NCI-H1436 treated with DMSO at 0.1 percent for 48 hours (cell line): ENCODE measurements at places on chromosomes 7 and 10.

DNA sequence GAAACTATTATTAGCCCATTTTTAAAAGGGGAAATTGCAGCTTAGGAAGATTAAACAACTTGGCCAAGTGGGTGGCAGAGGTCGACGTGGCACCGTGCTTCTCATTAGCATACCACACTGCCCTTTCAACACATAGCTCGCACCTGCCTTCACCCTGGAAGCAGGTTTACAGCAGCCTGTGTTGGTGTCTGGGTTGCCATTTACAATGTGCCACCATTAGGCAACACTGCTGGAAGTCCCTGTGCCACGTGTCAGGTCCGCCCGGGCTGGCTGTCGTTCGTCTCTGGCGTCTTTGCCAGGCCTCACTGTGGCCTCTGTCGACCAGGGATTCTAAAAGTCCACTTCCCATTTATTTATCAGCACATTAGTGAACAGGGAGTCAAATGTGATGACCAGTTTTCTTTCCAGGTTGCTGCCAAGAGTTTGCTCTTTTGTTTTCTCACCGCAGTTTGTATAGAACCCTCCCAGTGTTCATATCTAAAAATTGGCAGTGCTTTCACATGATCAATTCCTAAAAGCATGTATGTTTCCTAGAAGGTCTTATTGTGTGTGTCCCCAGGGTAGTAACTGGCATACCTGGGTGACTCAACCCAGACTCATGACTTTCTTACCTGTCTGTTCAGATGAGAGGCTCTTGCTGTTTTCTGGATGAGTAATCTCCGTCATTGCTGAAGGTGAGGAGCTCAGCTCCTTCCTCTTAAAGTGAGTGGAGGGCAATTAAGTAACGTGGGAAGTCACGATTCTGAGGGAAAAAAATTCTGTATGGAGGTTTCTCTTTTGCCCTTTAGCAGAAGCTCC lies 9.2 kb downstream of the INSIG1 start:
- no peak for DNase-seq

GRCh38 chr7:20697351-20697750 lies 81.9 kb downstream of the ABCB5 start:
- no peak for DNase-seq

DNA sequence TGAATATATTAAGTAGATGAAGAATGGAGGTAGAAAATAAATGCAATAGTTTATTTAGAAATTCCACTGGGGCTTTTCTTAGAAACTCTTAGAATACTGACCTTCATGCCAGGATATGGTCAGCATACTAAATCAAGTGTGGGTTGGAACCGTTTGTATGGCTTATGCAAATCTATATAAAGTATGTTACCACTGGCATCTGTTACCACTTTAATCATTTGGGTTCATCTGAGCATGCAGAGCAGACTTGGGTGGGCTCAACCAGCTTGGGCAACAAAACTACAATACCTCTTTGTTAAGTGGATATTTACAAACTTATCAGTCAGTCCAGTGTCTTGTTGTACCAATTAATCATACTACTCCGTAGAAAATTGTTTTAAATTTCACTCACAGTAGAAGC lies 125.8 kb downstream of the CRPPA start:
- DNase-seq: no peak

DNA sequence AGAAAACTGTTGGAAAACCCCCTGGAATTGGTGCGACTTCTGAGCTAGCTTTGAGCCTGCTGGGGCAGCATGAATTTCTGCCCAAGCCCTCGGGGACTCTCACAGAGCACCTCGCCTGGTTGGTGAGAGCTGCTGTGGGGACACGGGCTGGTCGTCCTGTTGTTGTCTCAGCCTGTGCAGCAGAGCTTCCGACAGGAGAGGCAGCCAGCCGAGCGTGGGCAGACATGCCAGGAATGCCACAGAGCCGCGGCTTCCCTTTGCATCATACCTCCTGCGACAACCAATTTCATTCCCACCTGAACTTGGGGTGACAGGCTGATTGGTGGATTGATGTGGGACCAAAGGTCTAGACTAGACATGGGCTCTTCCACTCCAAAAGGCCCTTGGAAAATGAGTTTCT lies 60.2 kb upstream of the NRBF2 start:
- DNase-seq: no peak

DNA sequence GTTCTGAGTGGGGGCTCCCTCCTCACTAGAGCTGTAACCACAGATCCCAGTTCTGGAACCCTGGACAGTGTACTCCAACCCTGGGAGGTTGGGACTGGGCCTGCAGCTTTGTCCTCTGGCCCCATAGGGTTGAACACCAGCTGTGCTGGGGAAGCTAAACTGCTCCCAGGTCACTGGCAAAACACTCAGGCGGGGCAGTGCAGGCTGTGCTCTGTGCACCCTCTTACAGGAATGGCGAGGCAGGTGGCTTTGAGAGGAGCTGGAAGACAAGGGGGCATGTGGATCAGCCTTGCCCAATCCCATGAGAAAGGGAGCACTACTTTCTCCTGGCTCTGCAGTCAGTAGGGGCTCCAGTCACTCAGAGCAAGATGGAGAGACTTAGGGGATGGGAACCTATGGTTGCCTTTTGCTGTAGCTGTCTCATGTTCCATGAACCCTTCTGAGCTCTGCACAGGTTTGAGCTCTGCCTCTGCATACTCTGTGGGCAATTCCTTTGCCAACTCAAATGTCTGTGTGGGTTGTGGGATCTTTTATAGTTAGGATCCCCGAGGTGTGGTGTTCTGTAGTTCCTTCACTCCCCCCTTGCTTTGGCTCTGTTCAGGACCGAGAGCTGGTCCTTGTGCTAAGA lies 90.7 kb downstream of the SLC25A40 start:
- DNase-seq: no peak

DNA sequence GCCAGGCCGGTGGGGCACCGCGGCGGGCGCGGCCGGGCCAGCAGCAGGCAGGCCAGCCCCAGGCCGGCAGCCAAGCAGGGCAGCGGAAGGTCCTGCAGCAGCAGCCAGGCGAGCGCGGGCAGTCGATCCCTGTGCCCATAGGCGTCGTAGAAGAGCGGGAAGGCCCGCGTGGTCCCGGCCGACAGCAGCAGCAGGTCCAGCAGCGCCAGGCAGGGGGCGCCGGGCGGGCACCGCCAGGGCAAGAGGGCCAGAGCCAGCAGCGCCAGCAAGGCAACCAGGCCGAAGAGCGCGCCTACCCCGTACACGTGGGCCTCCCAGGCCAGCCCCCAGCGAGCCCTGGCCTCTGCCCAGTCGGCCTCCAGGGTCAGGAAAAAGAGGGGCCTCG lies 8.4 kb upstream of the RBM28 start:
- DNase-seq: no peak

DNA sequence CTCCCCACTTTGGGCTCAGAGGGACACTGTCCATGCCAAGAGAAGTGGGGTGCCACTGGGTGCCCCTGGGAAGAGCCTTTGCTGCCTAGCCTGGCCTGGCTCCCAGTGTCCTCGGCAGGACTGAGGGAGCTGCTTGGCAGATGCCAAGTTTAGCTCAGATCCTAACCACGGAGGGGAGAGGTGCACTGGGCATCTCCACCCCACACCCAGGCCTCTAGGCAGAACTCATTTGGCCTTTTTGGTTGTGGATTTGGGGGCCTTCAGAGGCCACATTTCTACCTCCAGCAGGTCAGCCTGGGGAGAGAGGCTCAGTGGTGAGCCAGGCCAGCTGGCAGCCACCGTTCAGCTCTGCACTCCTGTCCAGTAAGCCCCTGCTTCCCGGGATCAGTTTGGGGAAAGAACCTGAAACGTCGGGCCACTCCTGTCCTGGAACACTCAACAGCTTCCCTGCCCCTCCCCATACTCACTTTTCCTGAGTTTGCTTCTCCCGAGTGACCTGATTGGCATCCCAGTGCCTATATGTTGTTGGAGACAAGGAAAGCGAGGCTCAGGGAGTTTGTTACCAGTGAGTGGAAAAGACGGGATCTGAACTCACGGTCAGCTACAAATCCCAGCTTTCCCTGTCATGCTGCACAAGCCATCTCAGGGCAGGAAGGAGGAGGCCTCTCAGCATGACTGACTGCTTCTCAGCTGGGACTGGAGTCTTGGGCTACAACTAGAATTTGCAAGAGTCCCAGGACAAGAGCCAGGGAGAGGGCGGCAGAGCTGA lies 11.2 kb upstream of the CXCL12 start:
- no peak for DNase-seq

GRCh38 chr7:50962962-50963374 lies 180.3 kb upstream of the GRB10 start:
- DNase-seq: peak; percentile 10
